Liver (tissue), 10 donors: ENCODE measurements at places on chromosomes 7 and 10. TPM values are rescaled to one million over a fixed set of nuclear protein-coding genes. Genes with fewer than 3 reads are reported as not detected.

- no peak for DNase-seq
These were observed 14.1 kb upstream of the CDK6 start for GRCh38 chr7:92850516-92850915.

- DNase-seq: no peak
These were observed 84.1 kb downstream of the POM121L12 start for GRCh38 chr7:53119514-53119941.

- no peak for DNase-seq
These were observed 284.9 kb upstream of the SEMA3D start for GRCh38 chr7:85471740-85472139.

The CALHM1 gene
- total RNA-seq: not detected

The TAS2R5 gene
- total RNA-seq: 3.6 TPM
